Gastrocnemius medialis (tissue), 4 donors: ENCODE measurements at places on chromosomes 16 and 17. TPM values are rescaled to one million over a fixed set of nuclear protein-coding genes. Genes with fewer than 3 reads are reported as not detected.

The NLRC3 gene
- 0.24 TPM for total RNA-seq

The PRR35 gene
- not detected for total RNA-seq

DNA sequence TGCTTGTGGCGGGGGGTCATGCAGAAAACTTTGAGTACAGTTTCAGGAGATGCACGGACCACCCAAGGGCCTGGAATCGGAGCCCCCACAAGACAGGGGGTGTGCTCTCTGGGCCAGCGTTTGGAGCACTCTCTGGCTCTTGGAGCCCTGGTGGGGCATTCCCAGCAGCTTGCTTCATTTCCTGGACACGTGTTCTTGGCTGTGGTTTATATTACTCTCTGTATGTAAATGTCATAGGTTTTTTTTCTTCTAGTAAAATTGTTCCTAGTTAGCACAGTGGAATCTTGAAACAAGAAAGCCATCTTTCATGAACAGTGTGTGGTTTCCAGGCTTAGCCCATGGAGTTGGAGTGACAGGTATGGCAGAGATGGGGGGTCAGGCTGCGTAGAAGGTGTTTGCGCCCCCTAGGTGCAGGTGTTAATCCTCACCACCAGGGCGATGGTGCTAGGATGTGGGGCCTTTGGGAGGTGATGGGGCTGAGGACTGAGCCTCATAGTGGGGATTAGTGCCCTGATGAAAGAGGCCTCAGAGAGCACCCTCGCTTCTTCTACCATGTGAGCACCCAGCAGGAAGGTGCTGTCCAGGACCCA lies 79.8 kb downstream of the JPH3 start:
- H3K27ac ChIP-seq = no peak overlapping the region
- peaks cover 31% of the 10 kb centered on the region for H3K27me3 ChIP-seq
- no peak for DNase-seq
- no peaks in the 10 kb centered on the region for H3K4me1 ChIP-seq
- no peaks in the 10 kb centered on the region for H3K36me3 ChIP-seq

- peak overlapping the region; percentile 73 for H3K4me3 ChIP-seq
- no peaks in the 10 kb centered on the region for H3K27me3 ChIP-seq
Observed at GRCh38 chr17:16352303-16352666, 984 bp downstream of the CENPV start.

DNA sequence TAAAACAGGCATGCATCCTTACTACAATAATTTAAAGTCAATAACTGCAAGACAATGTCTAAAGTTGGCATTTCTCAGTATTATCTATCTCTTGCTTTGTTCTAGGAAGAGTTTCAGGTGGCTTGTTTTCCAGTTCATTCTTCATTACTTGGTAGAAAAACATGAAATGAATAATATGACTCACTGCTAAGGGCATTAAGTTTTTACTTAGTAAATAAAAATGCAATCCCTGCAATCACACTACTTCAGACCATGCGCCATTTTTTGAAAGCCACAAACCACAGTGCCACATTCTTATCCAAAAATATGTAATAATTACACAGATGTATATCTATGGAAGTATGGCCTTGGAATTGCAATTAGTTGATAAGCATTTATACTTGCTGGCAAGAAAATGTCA lies 55.4 kb downstream of the CREBBP start:
- H3K27ac ChIP-seq = no peak overlapping the region
- no peak for DNase-seq
- peaks cover 80% of the 10 kb centered on the region for H3K4me1 ChIP-seq
- H3K36me3 ChIP-seq = no peaks in the 10 kb centered on the region
- H3K27me3 ChIP-seq = no peaks in the 10 kb centered on the region

DNA sequence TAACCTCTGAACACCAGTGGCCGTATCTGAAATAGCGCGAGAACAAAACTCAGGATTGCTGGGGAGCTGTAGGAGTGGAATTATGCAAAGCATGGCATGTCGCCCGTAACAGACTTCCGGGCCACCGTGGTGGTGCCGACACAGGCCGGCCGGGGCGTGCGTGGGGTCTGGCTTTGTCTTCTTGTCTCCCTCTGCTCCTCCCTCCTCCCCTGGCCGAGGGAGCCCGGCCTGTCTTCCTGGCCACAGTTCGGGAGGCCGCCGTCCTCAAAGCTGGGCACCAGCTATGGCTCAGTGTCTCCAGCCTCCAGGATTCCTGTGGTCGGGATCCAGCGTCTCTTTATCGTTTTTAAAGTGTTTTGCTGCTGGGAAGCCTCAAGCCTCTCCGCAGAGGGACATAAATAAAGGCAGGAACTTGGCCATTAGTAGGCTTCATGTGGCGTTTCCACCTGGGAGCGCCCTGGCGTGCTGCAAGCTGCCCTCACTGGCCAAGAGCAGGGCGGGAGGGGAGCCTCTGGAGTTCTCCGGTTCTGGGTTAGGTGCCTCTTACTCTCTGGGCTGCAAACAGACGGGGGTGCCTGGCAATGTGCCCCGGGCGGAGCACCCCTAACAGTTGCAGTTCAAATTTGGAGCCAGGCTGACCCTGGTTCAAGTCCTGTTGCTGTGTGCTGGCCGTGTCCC lies 22.0 kb upstream of the NPTX1 start:
- no peaks in the 10 kb centered on the region for H3K36me3 ChIP-seq
- no peak for DNase-seq
- no peak overlapping the region for H3K27ac ChIP-seq
- peaks cover 11% of the 10 kb centered on the region for H3K27me3 ChIP-seq
- peaks cover 3% of the 10 kb centered on the region for H3K4me1 ChIP-seq
